Suppressor macrophage treated with lipopolysaccharide for 1 hour (primary cell): ENCODE measurements at places on chromosomes 2 and 18.

- no peak for DNase-seq
These were observed 942.8 kb upstream of the PIK3C3 start for GRCh38 chr18:41012194-41012593.

- DNase-seq, result no peak
These were observed 43.8 kb upstream of the PEX13 start for GRCh38 chr2:60973705-60974104.

- DNase-seq, result no peak
These were observed 110.6 kb downstream of the UPP2 start for GRCh38 chr2:158212301-158212700.

DNA sequence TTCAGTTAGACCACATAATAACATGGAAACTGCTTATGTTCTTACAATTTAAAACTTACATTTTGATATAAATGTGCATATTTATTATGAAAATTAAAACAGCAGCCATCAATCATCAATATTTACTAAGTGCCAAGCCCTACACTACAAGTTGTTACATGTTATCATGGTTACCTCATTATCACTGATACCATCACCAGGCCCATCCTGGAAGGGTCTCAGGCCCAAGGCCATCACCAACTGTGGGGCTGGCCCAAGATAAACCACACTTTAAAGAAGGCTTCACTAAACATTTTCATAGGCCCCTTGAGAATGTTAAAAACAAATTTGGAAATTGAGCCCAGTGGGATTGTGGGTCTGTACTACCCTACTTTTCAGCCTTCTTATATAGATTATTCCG lies 6.4 kb downstream of the ITSN2 start:
- DNase-seq, result no peak

GRCh38 chr2:188512456-188512855 lies 220.8 kb downstream of the GULP1 start:
- peak; percentile 55 for DNase-seq

DNA sequence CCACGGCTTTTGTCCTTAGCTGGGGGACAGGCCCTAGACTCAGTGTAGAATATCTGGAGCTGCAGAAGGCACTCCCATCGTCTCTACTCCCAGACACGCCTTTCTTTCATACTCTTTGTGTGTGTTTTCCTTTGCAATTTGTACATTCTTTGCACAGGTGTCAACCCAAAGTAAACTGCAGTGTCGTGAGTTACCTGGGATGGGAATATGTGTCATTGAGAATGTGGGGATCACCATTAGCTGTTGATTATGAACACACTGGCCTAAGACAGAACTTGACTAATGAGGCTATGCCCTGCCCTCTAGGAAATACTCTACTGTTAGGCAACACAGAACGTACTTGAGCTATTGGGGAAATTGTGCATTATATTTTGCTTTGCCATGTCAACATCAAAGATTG lies 233.3 kb downstream of the SETBP1 start:
- DNase-seq, result no peak

GRCh38 chr2:7976206-7976605 lies 705.6 kb upstream of the ID2 start:
- DNase-seq, result peak; percentile 31

DNA sequence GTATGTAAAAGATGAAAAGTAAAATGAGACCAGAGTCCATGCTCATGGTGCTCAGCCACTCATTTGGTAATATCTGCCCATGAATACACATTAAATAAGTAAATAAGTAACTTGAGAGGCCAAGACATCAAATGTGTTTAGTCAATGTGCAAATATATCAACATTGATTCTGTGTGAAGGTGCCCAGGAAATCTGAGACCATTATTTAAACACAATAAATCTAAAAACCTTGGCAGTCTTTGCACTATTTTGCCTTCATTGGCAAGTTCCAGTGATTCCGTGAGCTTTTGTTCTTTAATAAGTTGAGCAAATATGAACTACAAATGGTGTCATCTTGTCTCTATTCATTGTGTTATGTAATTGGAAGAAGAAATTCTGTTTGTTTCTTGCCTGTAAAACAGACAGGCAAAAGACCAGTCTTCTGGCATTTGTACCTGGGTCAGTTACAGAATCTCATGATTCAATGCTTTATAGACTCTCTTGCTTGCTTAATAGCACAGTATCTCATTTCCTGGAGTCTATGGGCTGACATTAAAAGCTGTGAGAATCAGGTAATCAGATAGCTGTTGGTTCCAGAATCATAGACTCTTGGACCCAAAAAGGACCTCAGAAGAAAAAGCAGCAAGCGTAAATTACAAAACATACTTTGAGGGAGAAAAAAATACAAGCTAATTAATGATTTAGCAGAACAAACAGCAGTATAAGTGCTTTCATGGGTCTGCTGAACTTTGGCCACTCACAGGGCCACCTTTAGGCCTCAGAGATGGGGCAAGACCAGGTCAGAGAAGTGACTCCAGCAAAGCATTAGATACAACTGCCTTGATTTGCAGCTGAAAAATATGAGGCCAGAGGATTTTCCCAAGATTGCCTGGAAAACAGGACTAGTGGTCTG lies 20.0 kb upstream of the SERPINB3 start:
- no peak for DNase-seq

DNA sequence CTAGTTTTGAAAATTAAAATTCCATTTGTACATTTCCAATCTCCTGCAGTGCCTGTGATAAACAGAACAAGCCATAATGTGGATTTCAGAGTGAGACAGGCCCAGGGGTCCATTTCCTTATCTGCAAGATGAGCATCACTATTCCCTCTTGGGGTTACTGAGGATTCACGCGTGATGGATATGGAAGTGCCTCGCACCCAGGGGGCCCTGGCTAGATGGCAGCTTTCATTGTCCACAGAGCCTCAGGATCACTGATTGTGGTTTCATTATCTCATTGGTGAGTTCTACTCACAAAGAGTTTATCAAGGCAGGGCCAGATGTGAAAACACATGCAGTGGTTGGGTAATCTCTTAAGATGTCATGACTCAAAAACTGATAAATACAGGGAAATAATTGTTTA lies 11.6 kb downstream of the CNGA3 start:
- no peak for DNase-seq

GRCh38 chr2:180734382-180734781 lies 246.0 kb upstream of the UBE2E3 start:
- no peak for DNase-seq

DNA sequence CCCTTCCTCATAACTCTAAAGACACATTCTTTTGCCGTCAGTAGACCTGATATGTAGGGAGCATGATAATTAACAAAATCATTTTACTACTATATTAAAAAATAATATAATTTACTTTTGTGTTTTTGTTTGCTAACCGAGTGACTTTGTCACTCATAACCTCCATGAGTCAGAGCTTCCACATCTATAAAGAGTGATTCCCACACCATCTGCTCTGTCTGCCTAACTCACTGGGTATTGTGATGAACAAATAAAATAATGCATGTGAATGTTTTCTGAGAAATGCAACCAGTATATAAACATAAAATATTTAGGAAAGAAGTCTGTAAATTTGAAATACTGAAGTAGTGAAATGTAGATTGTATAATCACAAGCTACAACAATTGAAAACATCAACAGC lies 123.4 kb upstream of the DSEL start:
- DNase-seq, result no peak

- no peak for DNase-seq
These were observed 51.7 kb downstream of the COX7A2L start for GRCh38 chr2:42309366-42309765.

DNA sequence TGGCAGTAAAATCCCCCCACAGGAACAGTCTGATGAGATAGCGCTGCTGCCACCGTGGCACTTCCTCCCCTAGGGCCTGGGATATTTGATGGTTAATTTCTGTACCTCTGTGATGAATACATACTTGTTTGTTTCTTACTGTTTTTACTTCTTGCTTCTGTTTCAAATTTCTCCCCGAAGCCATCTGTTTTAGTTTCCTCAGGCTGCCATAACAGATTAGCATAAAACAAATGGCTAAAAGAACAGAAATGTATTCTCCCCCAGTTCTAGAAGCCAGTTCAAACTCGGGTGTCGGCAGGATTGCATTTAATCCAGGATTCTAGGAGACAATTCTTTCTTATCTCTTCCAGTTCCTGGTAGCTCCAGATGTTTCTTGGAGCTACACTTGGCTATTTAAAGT lies 435.9 kb downstream of the DSEL start:
- DNase-seq, result no peak

DNA sequence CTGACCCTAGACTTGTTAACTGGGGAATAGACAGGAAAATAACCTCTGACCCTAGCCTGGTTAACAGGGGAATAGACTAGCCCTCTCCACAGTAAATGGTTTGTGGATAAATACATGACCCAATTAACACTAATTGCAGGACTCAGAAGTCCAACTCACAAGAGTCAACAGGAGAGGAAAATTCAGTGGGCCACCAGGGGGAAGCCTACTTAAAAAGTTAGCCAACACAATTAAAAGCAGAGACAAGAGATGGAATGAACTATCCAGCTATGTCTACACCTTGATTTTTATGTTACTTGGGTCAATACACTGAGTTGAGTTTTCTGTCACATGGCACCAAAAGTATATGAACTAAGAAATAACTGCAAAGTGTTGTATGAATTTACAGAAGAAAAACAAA lies 158.8 kb upstream of the SLC39A10 start:
- peak; percentile 68 for DNase-seq

- no peak for DNase-seq
These were observed 20.3 kb downstream of the SNRPD1 start for GRCh38 chr18:21632393-21632792.

GRCh38 chr2:236157815-236158498 lies 10.2 kb downstream of the GBX2 start:
- no peak for DNase-seq

DNA sequence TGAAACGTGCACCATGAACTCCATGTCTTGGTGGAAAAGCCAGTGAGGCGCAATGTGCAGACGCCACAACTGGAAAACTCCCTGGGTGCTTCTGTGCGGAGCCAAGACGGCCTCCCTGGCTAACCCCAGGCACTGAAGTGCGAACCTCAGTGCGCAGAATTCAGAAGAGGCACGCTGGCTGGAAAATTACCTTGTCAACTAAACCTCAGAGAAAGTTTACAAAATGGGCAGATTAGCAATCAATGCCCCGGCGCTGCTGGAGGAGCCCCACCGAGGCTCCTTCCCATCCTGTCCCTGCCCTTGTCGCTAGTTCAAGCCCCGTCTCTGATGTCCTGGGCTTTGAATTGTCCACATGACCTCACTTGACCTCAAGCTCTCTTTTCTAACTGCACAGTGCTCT lies 22.2 kb downstream of the SNORC start:
- DNase-seq, result no peak

DNA sequence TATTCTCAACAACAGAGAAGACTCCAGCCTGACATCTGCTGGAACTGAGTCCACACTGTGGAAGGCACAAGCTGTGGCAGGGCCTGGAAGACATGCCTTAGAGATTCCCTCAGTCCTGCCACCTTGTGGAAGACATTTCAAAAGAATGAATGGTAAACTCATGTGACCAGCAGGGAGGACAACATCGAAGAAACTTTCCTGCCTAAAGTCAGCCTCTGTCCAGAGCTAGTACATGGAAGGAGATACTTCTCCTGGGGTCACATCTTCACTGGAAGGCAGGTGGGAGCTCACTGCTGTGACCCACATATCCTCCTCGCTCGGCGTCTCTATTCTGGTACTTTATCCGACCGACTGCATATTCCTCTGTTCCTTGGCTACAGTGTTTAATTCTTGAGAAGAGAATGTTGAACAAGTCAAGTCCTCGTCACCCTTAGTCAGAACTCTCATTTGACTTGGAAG lies 59.5 kb downstream of the PUM2 start:
- peak; percentile 65 for DNase-seq
